ENCODE measurements at places on chromosomes 12 and 14. TPM values are rescaled to one million over a fixed set of nuclear protein-coding genes. Genes with fewer than 3 reads are reported as not detected.

DNA sequence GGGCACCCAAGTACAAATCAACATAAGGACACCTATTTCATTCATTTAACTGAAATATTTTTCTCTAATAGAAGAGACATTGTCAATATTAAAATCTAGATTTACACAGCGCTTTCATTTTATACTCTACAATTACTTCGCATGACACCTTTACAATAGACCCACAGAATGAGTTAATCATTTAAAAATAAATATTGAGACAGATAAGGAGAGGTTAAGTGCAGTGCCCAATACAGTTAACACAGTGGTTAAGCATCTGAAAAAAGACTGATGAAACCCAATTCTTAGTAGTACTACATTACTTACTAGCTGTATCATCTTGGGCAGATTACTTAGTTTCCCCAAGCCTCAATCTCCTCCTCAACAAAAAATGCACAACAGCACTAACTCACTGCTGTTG is 116.2 kb downstream of the DENND5B start:
- H3K4me3 ChIP-seq, result no peak overlapping the region
- H3K36me3 ChIP-seq, result peaks cover 32% of the 10 kb centered on the region
- H3K27me3 ChIP-seq, result no peaks in the 10 kb centered on the region
- no peak for DNase-seq

Gene RTL1
- not detected for total RNA-seq

DNA sequence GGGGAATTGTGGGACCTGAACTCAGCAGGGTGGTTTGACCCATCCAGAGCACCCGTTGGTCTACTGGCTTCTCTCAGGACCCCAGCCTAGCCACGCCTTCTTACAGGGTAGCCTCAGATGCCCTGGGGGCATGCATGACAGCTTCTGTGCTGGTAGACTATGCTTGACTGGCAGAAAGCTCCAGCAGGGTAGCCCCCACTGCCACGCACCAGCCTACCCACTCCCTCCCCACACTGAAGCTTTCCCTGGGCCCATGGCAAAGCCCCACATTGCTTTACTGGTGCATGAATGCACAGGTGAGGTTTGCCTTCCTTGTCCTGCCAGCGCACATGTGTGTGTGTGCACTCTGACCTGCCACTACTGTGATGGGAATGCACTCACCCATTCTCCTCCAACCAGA is 772.2 kb downstream of the LRFN5 start:
- H3K36me3 ChIP-seq, result no peaks in the 10 kb centered on the region
- no peak overlapping the region for H3K4me3 ChIP-seq
- H3K27me3 ChIP-seq, result no peaks in the 10 kb centered on the region
- no peak overlapping the region for H3K27ac ChIP-seq

DNA sequence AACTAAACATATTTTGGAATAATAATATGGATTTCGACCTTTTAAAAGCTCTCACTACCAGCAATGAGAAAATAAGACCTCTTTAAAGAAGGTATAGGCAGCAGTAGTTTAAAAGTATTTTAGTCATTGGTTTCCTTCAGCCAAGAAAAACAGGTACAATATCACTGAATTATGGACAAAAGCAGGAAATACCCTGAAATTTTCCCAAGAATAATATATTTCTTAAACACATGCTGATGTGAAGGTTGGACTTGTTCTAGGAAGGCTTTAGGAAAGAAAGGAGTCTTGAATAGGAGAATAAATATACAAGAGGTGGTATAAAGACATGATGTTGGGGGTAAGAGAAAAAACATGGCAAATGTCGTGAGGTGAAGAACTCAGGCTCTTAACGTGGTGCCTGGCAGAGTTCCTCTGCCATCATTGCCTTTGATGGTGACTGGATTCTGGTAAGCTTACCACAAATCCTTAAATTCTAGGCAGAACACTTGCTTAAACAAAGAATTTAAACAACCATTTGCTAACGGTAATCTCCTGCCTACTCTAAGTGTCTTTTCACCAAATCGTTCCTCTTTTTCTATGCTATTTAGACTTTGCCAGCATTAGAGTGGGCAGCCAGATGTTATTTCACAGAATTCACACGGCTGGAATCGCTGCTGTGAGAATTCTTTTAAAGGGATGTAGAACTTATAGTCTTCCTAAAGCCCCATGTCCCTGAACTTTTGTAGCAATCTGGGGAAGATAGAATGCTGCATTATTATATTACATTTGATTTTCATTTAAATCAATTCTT is 11.9 kb upstream of the NUDT4 start:
- no peaks in the 10 kb centered on the region for H3K36me3 ChIP-seq
- H3K27me3 ChIP-seq, result no peaks in the 10 kb centered on the region
- no peaks in the 10 kb centered on the region for H3K4me1 ChIP-seq
- H3K4me3 ChIP-seq, result no peak overlapping the region

Gene LRRC9
- not detected for total RNA-seq

DNA sequence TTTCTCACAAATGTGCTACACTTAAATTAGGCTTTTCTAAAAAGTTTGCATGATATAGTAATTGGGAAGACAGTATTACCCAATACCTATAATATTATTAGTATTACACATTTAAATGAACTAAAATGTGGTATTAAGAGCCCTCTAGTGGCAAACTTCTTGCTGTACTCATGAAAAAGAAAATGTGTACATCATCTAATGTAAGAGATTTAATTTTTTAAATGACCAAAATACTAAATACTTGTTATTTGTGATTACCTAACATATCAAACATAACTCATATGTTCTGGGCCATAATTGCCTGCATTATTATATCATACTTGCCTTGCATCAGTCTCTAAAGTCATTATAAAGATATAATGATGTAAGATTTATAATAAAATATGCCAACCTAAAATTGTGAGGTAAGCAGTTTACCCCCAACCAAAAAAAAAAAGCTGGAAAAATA is 64.2 kb downstream of the DNAI7 start:
- no peak overlapping the region for H3K27ac ChIP-seq
- no peaks in the 10 kb centered on the region for H3K4me1 ChIP-seq
- no peak for DNase-seq
- H3K36me3 ChIP-seq, result no peaks in the 10 kb centered on the region

DNA sequence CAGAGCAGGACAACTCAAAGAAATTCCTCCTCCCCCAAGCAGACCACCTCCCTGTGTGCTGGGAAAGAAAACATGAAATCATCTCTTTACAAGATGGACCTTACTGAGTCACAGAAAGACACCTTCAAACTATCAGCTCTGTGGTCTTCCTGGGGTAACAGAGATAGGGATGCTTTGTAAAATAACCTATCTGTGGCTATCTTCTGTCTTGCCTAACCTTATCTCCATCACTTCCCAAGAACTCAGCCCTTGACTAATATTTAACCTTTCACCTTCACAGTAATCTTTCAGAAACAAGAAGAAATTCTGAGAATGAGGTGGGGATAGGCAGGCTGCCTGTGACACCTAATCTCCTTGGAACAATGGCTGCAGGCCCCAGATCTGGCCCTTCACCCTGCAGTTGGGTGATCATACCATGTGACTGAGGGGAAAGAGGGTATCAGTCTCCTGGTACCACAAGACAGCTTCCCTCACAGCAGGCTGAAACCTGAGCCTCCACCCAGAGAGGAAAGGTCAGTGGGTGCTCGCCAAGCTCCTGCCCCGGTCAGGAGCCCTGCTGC is 27.4 kb upstream of the CEBPE start:
- no peak overlapping the region for H3K4me3 ChIP-seq
- H3K4me1 ChIP-seq, result peaks cover 99% of the 10 kb centered on the region
- peak overlapping the region; percentile 92 for H3K27ac ChIP-seq
- no peaks in the 10 kb centered on the region for H3K36me3 ChIP-seq

DNA sequence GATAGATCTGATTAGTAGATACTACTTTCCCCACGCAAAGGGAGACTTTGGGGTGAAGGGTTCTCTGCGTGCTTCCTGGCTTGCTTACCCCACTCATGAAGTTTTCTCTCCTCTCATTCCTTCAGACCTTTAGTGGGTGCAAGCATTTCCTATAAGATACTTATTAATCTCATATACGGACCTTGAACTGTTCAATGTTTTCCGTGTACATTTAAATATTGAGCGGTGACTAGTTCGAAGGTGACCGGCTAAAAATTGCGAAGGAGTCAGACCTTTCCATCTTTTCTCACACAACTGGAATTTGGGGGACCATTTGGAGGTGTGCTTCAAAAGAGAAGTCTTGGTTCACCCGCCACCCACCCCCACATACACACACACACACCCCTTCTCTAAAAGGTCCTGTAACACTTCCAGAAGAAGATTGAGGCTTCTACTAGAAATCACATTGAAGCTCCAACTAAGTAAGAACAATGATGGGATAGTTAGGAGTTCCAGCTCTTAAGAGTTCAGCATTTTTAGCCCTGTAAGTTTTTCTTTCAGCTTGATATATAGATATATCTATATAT is 6.1 kb upstream of the FOXG1 start:
- H3K27ac ChIP-seq, result no peak overlapping the region
- peaks cover 28% of the 10 kb centered on the region for H3K27me3 ChIP-seq
- H3K36me3 ChIP-seq, result no peaks in the 10 kb centered on the region
- peaks cover 40% of the 10 kb centered on the region for H3K4me1 ChIP-seq
- DNase-seq, result no peak

GRCh38 chr12:115574826-115575225 is 702.7 kb downstream of the MED13L start:
- DNase-seq, result no peak
- no peaks in the 10 kb centered on the region for H3K4me1 ChIP-seq
- H3K4me3 ChIP-seq, result no peak overlapping the region
- H3K36me3 ChIP-seq, result no peaks in the 10 kb centered on the region
- H3K27ac ChIP-seq, result no peak overlapping the region
- peaks cover 13% of the 10 kb centered on the region for H3K27me3 ChIP-seq

Gene CNTN1
- total RNA-seq, result 44.2 TPM

DNA sequence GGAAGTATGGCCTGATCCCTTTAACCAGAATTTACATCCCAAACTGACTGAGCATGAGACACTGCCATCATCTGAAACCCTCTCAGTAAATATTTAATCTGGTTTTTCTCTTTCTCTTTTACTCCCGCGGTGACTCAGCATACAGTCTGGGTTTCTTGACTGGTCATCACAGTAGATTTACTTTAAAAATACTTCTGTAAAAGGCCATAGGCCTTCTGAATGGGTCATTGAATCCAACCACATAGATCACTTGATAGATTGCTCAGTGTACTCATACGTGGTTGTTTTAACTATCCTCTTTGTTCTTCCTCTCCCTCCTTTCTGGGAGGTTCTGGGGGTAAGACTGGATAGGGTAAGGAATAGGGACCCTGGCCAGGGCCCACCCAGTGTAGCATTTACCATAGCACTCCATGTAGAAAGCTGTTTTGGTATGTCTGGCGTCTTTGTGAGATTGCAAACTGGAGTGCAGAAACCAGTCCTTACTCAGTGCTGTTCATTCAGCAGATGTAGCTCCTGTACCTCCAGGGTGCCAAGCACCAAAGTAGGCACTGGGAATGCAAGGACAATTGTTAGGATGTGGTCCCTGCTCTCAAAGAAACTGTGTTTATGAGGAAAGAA is 165.7 kb downstream of the SRGAP1 start:
- no peak overlapping the region for H3K4me3 ChIP-seq
- no peak overlapping the region for H3K27ac ChIP-seq
- no peaks in the 10 kb centered on the region for H3K27me3 ChIP-seq
- H3K4me1 ChIP-seq, result peaks cover 12% of the 10 kb centered on the region
- no peaks in the 10 kb centered on the region for H3K36me3 ChIP-seq

DNA sequence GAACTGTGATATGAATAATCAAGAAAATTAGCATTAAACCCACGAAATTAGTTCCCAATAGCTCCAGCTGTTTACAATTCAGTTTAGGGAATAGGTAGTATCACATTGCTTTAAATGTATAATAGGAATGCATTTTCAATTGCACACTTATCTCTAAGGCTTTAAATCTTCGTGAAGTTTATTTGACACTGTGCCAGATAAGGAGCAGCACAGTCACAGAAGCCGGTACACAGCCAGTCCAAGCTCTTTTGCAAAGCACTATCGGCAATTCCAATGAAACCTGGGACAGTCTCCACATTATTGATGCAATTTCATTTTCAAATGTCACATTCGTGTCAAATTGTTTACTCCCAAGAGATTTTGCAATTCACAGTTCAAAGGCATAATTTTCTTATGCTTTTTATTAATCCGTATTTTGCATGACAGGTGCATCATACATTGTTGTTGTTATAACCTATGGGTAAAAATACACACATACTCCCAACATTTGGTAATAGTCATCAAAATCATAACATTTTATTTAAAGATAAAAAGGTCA is 602.8 kb downstream of the RPS29 start:
- no peak for DNase-seq
- H3K4me3 ChIP-seq, result no peak overlapping the region
- no peaks in the 10 kb centered on the region for H3K36me3 ChIP-seq

Gene KLRD1
- 1.3 TPM for total RNA-seq

- no peak overlapping the region for H3K4me3 ChIP-seq
- H3K27me3 ChIP-seq, result no peaks in the 10 kb centered on the region
- peak; percentile 47 for DNase-seq
- H3K27ac ChIP-seq, result no peak overlapping the region
- H3K4me1 ChIP-seq, result peaks cover 23% of the 10 kb centered on the region
Measured at GRCh38 chr14:104394409-104394851, 185.1 kb upstream of the C14orf180 start.

- no peaks in the 10 kb centered on the region for H3K36me3 ChIP-seq
- H3K4me1 ChIP-seq, result peaks cover 19% of the 10 kb centered on the region
- no peak for DNase-seq
- H3K4me3 ChIP-seq, result no peak overlapping the region
Measured at GRCh38 chr14:32394038-32394437, 64.9 kb downstream of the AKAP6 start.

- peaks cover 31% of the 10 kb centered on the region for H3K4me1 ChIP-seq
- no peak overlapping the region for H3K27ac ChIP-seq
- no peak overlapping the region for H3K4me3 ChIP-seq
- no peak for DNase-seq
Measured at GRCh38 chr12:6193853-6194815, 6.1 kb upstream of the CD9 start.

Gene RNASE3
- total RNA-seq, result 0.83 TPM

Gene TAS2R30
- total RNA-seq, result 2.0 TPM

Gene TTC6
- not detected for total RNA-seq

Gene GZMB
- total RNA-seq, result not detected

Gene GPR137C
- total RNA-seq, result 0.50 TPM

DNA sequence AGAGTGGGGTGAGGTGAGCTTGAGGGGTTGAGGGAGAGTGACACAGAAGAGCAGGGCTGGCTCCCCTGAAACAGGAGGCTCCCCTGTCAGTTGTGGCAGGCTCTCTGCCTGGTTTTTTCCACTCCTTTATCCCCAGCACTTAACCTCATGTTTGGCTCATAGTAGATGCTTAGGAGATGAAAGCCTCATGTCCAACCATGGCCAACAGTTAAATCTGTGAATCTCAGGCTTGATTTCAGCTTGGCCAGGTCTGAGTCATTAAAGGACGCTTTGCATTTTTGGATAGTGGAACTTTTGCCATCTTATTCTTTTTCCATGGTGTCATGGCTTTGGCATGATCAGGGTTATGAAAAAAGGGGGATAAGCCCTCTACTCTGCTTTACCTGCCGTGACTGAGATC is 117.2 kb downstream of the CACNA1C start:
- H3K4me1 ChIP-seq, result peaks cover 77% of the 10 kb centered on the region
- no peaks in the 10 kb centered on the region for H3K36me3 ChIP-seq
- H3K27ac ChIP-seq, result peak overlapping the region; percentile 79

DNA sequence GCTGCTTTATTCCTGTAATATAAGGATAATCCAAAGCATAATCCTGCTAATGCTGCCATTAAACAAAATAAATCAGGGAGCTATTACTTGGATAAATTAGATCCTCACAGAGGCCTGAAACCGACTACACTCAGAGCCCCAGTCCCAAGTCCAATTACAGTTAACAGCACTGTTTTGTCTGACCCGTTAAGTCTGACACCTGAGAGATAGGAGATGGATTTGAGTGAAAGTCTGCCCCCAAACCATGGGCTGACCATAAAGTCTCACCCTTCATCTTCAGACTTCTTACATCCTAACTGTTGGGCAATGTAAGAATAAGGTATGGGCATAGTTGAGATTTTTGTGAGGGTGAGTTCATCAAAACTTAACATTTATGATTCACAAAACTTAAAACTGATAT is 181.7 kb downstream of the PLCZ1 start:
- no peaks in the 10 kb centered on the region for H3K27me3 ChIP-seq
- DNase-seq, result no peak
- no peak overlapping the region for H3K27ac ChIP-seq
- H3K4me1 ChIP-seq, result no peaks in the 10 kb centered on the region
- no peak overlapping the region for H3K4me3 ChIP-seq

Data from esophagus muscularis mucosa (tissue), 4 donors.